ENCODE measurements at places on chromosomes 1 and 21.

DNA sequence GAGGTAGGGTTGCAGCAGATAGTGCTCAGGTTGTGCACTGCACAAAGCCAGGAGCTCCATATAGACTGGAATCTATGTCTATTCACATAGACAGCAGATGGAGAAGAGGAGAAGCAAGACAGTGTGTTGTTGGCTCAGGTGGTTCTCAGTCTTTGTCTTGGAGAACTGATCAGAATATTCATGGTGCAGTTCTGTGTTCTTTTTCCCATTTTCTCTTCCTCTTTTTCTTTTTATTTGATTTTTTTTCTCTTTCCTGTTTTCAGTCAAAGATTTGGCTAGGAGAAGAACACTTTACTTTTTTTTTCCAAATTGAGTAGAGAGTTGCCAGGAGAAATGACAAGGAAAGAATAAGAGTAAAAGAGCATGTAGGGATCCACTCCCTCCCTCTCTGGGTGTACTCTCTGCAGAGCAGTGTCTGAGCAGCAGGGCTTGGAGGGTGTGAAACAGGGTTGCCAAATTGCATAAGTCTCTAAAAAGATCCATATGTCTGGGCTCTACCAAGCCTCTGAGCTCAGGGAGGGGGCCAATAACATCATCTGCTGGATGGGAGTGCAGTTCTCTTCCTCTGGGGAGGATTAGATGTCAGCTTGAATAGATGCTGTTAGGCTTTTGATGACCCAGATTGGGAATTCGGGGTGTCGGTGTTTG is 8.7 kb upstream of the CD34 start:
- no peak for DNase-seq

GRCh38 chr21:15054089-15054488 is 10.7 kb downstream of the NRIP1 start:
- DNase-seq, result no peak

- no peak for DNase-seq
These were observed 522.3 kb downstream of the COL11A1 start for GRCh38 chr1:102586022-102586421.

- no peak for DNase-seq
These were observed 46.9 kb downstream of the CD34 start for GRCh38 chr1:207863893-207864535.

DNA sequence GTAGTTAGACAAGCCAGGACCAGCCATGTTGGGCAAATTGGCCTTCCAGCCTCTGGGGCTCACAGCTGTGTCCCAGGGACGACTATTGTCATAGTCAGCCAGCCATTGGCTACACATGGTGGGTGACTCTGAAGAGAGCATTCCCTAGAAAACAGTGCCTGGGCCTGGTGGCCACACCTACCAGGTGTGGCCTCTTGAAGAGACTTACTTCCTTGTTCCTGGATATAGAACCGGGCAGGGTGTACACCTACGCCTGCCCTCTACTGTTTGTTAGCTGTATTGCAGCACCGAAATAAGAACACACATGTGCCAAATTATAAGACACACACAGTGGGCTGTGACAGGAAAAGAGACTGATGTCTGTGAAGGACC is 134.6 kb upstream of the ARHGEF16 start:
- DNase-seq, result no peak
